ENCODE measurements at places on chromosomes 2 and 18. TPM values are rescaled to one million over a fixed set of nuclear protein-coding genes. Genes with fewer than 3 reads are reported as not detected.

GRCh38 chr2:237465515-237466148 is 21.4 kb upstream of the MLPH start:
- DNase-seq, result no peak

DNA sequence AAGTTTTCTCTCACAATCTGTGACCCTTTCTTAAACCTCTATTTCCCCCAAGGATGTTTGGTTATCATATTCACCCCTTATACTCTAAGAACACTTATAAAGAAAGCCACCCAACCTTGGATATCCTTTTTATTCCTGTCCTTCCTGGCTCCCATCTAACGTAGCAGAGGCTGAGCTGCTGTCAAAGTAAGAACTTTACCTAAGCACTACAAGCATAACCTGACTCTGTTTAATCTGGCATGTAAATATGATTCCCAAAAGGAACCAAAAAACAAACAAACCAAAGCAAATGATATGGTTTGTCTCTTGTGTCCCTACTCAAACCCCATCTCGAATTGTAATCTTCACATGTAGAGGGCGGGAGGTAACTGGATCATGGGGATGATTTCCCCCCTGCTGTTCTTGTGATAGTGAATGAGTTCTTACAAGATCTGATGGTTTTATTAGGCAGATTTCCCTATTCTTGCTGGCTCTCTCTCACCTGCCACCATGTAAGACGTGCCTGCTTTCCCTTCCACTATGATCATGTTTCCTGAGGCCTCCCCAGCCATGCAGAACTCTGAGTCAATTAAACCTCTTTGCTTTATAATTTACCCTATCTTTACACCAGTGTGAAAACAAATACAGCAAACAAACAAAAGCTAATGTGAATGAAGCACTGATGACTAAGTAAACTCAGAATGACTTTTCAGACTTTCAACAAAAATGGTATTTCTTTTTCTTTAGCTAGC is 72.7 kb upstream of the SPOPL start:
- DNase-seq, result no peak

MC5R gene
- 2.2 TPM for polyA plus RNA-seq

MAP3K19 gene
- polyA plus RNA-seq, result not detected

DNA sequence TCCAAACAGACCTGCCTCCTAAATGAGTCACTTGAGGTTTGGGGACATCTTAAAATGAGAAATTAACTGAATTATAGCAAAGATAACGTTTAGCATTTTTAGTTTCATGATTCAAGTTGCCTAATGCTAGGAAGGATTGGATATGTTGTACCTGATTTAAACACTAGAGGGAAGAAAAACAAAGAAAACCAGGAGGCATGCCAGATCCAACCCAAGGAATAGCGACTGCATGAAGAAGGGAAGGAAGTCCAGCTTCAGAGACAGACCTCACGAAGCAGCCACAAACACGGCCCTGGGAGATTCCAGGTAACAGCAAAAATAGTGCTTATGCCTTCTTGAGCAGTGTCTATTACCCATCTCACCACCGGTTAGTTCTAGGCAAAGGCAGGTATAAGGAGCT is 499.9 kb upstream of the SPHKAP start:
- peak; percentile 68 for DNase-seq

PAIP2B gene
- 4.9 TPM for polyA plus RNA-seq

All from muscle of arm (tissue), 14 donors.